Retinal pigment epithelial cell (primary cell): ENCODE measurements at places on chromosomes 1 and 21.

GRCh38 chr1:155769257-155769656 is 80.4 kb downstream of the DAP3 start:
- no peak for DNase-seq

DNA sequence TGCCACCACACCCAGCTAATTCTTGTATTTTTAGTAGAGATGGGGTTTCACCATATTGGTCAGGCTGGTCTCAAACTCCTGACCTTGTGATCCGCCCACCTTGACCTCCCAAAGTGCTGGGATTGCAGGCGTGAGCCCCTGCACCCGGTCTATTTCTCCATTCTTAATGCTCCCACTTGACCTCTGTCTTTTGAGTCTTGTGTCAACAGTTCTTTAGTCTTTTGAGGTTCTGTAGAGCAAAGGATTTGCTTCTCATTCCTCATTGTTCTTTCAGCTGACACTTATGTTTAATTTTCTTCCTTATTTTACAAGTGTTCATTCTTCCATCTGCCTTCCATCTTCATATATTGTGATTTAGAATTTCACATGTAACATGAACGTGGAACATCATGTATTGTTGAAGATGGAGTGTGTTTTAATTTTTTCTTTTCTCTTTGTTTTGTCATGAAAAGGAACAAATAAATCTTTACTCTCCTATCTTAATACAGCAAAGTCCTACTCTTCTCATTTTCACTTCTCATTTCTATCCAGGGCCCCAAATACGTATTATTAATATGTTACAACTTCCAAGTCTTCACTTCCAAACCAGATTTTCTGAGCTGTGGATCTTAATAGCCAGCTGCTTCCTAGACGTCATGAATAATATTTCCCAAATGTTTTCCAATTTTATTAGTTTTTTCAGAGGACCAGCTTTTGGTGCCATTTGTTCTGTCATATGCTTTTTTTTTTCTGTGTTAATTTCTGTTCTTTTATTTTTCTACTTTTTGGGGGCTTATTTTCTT is 16.9 kb downstream of the MTF2 start:
- no peak for DNase-seq

DNA sequence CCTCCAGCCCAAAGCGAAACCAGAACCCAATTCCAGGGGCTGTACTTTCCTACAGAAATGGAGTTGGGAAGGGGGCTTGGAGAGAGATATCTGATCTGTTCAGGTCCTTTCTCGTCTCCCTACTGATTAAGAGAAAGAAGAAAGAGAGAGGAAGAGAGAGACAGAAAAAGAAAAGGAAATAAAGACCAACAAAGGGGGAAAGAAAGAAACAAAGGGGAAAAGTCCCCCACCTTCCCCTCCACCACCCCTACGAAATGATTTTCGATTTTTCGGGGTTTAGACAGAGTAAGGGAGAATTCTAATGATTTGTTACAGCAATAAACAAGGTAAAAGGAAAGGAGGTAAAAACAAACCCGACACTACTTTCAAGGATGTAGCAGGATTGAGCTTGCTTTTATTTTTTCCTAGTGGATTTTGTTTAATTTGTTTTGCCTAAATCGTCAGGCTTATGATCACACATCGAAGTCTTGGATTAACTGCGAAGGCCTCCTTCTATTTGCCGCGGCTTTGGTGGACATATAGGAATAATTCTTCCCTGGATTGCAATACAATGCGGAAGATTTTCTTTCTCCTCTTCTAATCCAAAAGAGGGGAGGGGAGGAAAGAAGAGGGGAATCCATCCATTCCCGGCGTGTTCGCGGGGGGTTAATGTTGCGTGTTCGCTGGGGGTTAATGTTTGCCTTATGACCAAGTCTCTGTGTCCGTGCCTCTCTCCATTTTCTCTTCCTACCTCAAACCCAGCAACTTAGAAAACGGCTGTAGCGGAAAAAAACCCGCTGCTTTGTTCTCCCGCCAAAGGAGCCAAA is 1.9 kb downstream of the TAL1 start:
- no peak for DNase-seq

- no peak for DNase-seq
Measured at GRCh38 chr21:42799516-42799915, 79.8 kb downstream of the WDR4 start.

DNA sequence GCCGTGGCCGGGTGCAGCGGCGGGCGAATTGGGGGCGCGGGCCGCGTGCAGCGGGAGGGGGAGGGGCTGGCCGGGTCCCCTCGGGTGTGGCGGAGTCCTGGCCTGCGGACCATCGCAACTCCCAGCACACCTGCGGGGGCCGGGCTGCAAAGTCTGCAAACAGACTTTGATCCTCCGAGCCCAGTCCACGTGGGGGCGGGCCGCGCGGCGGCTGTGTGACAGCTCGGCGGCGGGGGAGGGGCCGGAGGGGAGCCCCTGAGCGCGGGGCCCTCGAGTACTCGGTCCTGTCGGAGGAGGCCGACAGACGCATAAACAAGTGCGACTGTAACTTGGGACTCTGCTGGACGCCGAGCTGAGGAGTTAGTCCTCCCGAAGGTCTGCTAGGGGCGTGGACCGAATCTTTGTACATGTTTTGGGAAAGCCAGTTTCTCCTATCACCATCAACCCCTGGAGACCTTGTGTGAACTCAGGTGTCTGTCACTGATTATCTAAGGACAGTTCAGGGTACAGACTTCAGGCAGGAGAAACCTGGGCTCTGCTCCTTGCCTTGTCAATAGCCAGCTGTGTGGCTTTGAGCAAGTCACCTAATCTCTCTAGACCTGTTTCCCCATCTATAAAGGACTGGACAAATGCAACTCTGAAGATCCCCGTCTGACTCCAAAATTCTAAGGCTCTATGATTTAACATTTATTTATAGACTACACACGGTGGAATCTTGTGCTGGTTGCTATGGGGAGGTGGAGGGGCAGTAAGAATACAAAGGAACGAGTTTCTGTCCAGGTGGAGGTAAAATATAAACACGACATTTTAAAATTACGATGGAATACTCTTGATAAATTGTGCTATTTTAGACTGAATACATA is 710 bp upstream of the SLC30A1 start:
- DNase-seq: no peak

DNA sequence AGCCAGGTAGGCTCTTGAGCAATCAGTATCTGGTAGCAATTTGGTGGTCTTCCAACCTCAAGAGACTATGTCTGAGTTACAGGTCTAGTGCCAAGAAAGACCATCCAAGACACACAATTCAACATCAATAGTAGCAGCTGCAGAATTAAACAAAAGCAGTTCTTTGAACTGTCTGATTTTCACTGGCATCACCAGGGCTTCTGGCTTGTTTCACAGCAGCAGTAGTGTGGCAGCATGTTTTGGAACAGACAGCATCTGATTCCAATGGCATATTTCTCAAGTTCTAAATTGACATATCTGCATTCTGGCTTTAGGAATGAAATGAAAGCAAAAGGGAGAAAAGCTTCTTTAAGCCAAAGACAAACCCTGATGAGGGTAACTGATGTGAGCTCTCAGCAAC is 334.7 kb upstream of the PRMT6 start:
- no peak for DNase-seq

- no peak for DNase-seq
Measured at GRCh38 chr1:72942008-72942407, 659.7 kb upstream of the NEGR1 start.

GRCh38 chr1:175735144-175735543 is 8.3 kb downstream of the TNR start:
- DNase-seq: no peak

DNA sequence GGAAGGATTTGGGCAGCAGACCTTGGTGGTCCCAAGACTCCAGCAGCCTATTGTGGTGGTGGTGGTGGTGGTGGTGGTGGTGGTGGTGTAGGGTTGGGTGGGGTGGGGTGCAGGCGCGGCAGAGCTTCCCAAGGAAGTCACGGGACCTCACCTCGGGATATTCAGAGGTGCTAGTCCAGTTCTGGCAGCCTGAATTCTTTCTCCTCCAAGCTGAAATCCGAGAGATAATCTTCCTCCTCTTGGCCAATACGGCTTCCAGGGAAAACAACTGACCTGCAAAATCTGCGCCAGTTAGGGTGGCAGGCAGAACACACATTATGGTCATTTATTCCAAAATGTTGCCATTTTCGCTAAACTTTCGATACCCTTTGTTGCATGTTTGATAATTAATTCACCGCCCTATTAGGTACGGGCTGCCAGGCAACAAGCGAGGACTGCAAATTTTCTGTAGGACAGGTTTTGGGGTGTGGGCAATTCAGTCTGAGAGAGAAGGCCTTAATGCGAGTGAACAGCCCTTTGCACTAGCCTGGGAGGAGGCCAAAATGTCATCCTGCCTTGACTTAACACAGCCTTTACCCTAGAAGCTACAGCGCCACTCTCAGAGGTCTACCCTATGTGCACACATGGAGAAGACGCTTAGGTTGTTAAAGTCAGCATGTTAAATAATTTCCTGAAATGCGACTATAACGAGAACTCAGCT is 33.2 kb upstream of the BSDC1 start:
- no peak for DNase-seq

DNA sequence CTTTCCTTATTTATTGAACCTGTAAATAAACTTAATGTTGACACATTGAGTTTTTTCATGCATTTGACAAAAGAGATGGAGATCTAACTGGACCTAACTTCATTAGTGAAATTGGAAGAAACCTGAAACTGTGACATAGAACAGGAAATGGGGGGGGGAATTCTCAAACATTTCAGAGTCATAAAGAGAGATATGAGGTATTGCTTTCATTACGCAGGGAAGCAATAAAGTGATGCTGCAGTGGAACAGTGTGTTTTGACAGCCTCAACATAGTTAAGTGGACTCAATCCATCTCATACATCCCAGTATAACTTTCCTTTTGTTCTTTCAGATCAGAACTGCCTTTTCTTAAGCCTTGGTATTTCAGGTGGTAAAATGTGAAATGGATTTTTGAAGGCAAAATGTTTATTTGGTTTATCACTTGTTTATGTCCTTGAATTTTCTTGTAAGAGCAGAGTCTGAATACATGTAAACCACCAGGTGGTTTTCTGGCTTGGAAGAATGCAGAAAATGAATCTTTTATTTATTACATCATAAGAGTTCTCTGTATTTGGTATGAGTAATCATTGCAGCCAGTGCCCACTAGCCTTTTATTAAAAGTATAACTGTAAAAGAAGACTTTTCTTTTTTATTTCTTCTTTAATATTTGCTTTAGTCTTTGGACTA is 132.5 kb downstream of the ZNF326 start:
- no peak for DNase-seq
